H7 (cell line): ENCODE measurements at places on chromosomes 5 and 9. TPM values are rescaled to one million over a fixed set of nuclear protein-coding genes. Genes with fewer than 3 reads are reported as not detected.

IRX4 gene
- 15.4 and 17.9 TPM in 2 replicates for total RNA-seq

DNA sequence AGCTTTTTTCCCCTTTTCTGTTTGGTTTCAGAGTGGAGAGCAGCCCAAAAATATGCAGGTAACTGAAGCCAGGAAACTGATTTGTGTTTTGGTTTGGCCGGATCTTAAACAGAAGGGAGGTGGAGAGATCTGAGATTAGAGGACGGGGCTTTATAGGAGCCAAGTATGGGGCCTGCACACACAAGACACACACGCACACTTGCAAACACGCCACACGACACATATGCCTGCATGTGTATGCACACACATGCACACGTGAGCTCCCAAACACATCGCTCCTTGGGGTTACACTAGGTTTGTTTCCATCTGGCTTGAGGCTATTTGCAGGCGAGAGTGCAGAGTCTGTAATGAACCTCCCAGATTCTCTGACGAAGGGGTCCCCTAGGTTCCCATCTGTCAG, 18.3 kb downstream of the BTNL9 start:
- DNase-seq, result no peak

- no peak for DNase-seq
Observed at GRCh38 chr9:105968811-105969466, 274.6 kb downstream of the TMEM38B start.

GRCh38 chr5:38515646-38516045, 40.8 kb downstream of the LIFR start:
- DNase-seq, result no peak

GRCh38 chr5:62017092-62017491, 288.9 kb upstream of the KIF2A start:
- no peak for DNase-seq

- DNase-seq, result no peak
Observed at GRCh38 chr5:9447691-9448090, 98.2 kb downstream of the SEMA5A start.
